NCI-H1417 (cell line): ENCODE measurements at places on chromosomes 5 and 9.
A peak's percentile ranks its signal among the peaks of the same experiment; 100 is the strongest.

DNA sequence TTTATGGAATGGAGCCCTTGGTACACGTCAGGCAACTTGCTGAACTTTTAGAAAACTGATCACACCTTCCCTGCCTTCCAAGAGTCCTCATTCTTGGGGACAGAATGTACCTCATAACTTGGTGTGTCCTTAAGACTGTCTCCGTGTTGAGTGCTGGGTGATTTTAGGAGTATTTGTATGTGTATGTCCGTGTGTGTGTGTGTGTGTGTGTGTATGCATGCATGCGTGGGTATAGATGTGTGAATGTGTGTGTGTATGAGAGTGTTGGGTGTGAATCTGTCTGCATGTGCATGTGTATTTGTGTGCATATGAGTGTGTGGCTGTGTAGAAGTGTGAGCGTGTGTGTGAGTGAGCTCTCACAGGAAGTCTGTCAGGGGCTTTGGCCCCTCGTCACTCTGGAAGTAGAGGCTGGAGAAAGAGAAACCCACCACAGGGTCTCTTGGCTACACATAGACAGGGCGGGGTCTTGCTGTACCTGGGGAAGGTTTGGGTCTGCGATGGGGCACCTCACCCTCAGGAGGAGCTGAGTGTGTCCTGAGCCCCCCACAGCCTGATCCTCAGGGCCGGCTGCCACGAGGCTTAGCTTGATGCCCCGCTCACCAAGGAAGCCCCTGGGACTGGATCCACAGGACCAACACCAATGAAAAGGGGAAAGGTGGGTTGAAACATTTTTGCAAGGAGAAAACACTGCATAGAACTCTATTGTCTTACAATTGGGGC is 33.1 kb upstream of the ANKRD33B start:
- no peak for DNase-seq

GRCh38 chr5:151151793-151152192 is 5.8 kb downstream of the ANXA6 start:
- DNase-seq, result no peak

- DNase-seq, result no peak
Measured at GRCh38 chr9:96460882-96461281, 10.9 kb downstream of the HABP4 start.

- no peak for DNase-seq
Measured at GRCh38 chr9:88737876-88738275, 202.9 kb downstream of the NXNL2 start.

DNA sequence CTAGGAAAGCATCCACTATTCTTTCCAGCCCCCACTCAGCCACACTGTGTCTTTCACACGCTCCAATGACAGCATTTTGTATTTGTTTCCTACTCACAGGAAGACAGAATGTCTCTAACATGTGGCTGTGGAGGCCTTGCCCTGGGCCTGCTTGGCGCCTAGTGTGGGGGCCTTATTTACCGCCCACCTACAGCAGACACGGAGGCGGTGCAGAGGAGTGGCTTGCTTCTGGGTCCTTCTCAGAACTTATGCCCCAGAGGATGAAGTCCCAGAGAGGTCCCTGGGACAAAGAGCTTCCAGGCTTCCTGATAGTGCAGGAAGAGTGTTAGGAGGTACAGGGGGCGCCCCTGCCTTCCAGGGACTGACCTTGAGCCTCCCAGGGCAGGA is 8.5 kb upstream of the MRNIP start:
- no peak for DNase-seq

- no peak for DNase-seq
Measured at GRCh38 chr9:128470560-128470959, 14.8 kb downstream of the ODF2 start.

DNA sequence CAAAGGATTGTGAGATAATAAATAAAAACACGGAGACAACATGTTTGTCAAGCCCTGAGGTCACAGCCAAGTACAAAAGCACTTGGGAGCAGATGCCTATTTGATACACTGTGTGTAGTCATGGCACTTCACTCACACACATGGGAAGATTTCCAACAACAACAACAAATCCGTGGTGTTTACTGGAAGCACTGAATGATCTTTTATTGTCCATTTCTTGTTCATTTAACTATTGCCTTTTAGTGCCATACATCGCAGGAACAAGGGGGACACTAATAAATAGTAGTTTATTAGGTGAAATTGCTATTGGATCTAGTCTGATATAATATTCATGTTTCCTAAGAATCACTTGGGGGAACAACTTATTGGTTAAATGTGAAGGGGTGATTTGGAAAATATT is 20.4 kb upstream of the GDNF start:
- DNase-seq, result no peak

DNA sequence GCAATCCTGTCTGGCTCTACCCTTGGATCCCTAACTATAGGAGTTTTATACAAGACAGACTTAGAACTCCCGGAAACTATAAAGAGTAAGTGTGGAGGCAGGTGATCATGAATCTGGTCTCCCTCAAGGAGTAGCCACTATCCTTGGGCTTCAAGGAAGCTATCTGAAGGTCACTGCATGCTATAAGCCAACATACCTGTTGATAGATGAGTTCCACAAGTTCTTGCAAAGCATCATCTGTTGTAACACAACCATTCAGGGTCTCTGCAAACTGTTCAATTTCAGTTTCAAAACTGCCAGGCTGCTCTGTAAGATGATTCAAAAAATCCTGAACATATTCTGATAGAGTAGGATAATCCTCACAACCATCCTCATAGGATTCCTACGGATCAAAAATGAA is 9.3 kb downstream of the PAIP1 start:
- DNase-seq, result no peak

- DNase-seq, result no peak
Measured at GRCh38 chr9:10172476-10172875, 440.3 kb downstream of the PTPRD start.

GRCh38 chr9:91117474-91117891 is 244.2 kb downstream of the AUH start:
- DNase-seq, result peak; percentile 32

GRCh38 chr5:172775326-172776234 is 4.6 kb upstream of the DUSP1 start:
- DNase-seq, result no peak

- no peak for DNase-seq
Measured at GRCh38 chr5:148848393-148849031, 22.1 kb downstream of the ADRB2 start.
